ENCODE measurements at places on chromosomes 7 and 10. TPM values are rescaled to one million over a fixed set of nuclear protein-coding genes. Genes with fewer than 3 reads are reported as not detected.
A peak's percentile ranks its signal among the peaks of the same experiment; 100 is the strongest.

DNA sequence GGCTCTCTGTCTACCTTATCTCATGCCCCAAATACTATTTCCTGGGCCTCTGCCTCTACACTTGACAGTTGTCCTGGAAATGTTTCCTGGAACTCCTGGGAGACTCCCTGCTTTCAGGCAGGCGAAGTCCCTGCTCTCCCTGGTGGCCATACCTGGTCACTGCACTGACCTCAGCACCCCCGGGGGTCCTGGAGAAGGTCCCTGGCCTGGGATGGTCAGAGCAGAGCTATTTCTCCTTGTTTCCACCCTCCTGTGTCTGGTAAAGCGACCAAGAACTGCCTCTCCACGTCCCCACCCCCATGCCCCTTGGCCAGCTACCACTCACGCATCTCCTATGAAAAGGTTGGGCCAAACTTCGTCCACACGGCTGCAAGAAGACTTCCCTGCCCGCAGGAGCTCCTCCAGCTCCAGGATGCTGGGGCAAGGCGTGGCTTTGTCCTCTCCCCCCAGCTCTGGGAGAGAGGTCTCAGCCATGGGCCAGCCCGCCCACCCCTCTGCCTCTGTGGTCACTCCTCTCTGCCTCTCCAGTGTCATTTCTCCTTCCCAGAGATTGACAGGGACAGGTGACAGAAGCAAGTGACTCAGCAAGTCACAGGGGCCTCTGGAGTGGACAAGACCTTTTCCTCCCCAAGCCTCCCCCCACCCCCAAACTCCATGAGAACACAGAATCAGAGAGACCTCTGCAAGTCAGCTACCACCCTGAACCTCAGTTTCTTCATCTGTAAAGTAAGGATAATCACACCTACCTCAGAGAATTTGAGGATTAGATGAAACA, 2.6 kb upstream of the SAMD8 start:
- DNase-seq, result peak; percentile 41
- H3K4me1 ChIP-seq, result peaks cover 18% of the 10 kb centered on the region
- no peak overlapping the region for H3K4me3 ChIP-seq
- H3K27me3 ChIP-seq, result no peaks in the 10 kb centered on the region
- H3K36me3 ChIP-seq, result no peaks in the 10 kb centered on the region

- no peak overlapping the region for H3K27ac ChIP-seq
- no peaks in the 10 kb centered on the region for H3K36me3 ChIP-seq
- DNase-seq, result no peak
- no peaks in the 10 kb centered on the region for H3K27me3 ChIP-seq
- peaks cover 17% of the 10 kb centered on the region for H3K4me1 ChIP-seq
Observed at GRCh38 chr10:3096149-3096548, 28.8 kb downstream of the PFKP start.

- H3K36me3 ChIP-seq, result peaks cover 16% of the 10 kb centered on the region
- no peaks in the 10 kb centered on the region for H3K4me1 ChIP-seq
- no peak for DNase-seq
- H3K27me3 ChIP-seq, result no peaks in the 10 kb centered on the region
- H3K27ac ChIP-seq, result no peak overlapping the region
- no peak overlapping the region for H3K4me3 ChIP-seq
Observed at GRCh38 chr7:157411580-157411979, 74.8 kb downstream of the DNAJB6 start.

The MMP21 gene
- 3.1 TPM for total RNA-seq

DNA sequence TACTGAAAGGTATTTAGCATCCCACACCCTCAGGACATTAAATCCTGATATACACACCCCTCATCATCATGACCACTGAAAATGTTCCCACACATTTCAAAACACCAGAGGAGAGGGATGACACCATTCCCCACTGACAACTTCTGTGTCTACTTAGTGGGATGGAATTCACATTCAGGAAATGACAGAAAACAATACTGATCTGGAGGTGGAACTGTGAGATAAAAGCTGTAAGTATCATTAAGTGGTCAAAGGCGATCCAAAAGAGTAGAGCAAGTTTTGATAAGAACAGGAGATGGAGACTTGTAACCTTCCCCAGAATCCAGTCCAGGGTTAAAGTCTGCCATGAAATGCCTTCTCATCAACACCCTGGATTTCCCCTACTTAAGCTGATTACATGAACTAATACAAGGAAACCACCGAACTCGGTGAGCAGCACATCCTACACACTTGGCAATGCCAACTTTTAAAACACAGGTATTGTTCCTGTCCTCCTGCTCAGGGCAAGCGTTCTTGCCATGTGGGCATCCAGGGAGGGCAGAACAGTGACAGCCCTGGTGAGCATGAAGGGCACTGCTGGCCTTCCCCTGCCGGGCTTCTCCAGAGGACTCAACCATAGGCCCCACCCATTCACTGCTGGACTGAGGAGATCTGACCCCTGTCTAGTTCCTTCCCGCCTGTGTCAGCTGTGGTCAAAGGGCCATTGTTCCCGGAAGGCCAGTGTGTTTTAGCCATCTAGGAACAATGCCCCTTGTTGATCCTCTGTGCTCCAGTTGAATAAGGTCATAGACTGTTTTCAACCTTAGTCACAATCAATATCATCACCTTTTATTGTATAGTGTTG, 85.0 kb downstream of the SGMS1 start:
- no peaks in the 10 kb centered on the region for H3K27me3 ChIP-seq
- peaks cover 3% of the 10 kb centered on the region for H3K4me1 ChIP-seq
- DNase-seq, result no peak
- H3K4me3 ChIP-seq, result no peak overlapping the region

The SLC13A1 gene
- total RNA-seq, result not detected

The CDC14C gene
- not detected for total RNA-seq

GRCh38 chr10:87585565-87586514, 73.8 kb upstream of the PAPSS2 start:
- no peaks in the 10 kb centered on the region for H3K36me3 ChIP-seq
- no peaks in the 10 kb centered on the region for H3K4me1 ChIP-seq
- no peak for DNase-seq
- H3K27me3 ChIP-seq, result no peaks in the 10 kb centered on the region

Data from upper lobe of left lung (tissue), 6 donors.